ENCODE measurements at places on chromosomes 2 and 18. TPM values are rescaled to one million over a fixed set of nuclear protein-coding genes. Genes with fewer than 3 reads are reported as not detected.

Gene LTBP1
- total RNA-seq, result 17.4 TPM

Gene ZEB2
- total RNA-seq, result 83.2 TPM

DNA sequence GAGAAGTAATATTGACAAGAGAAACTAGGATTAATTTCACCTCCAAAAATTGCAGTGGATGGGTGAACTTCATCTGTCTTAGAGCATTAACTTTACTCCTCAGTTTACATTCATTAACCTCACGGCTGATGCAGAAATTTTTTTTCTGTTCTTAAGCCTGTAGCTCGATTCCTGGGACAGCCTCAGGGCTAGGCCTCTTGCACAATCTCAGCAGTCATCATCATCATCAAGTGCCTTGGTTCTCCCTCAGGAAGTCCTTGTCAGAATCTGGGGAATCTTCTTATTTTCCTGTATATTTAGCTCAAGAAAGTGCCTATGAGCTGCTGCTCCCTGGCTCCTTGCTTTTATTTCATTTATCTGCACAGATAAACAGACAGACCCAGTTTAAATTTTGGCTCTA lies 1272.2 kb upstream of the LRRTM1 start:
- DNase-seq, result no peak

GRCh38 chr18:37575646-37576045 lies 10.0 kb upstream of the CELF4 start:
- DNase-seq, result no peak

- DNase-seq, result peak; percentile 35
Observed at GRCh38 chr2:112588611-112589045, 4.2 kb downstream of the CHCHD5 start.

- no peak for DNase-seq
Observed at GRCh38 chr2:56444339-56444738, 260.5 kb downstream of the CCDC85A start.

GRCh38 chr2:99957332-99958133 lies 184.9 kb downstream of the AFF3 start:
- DNase-seq, result no peak

DNA sequence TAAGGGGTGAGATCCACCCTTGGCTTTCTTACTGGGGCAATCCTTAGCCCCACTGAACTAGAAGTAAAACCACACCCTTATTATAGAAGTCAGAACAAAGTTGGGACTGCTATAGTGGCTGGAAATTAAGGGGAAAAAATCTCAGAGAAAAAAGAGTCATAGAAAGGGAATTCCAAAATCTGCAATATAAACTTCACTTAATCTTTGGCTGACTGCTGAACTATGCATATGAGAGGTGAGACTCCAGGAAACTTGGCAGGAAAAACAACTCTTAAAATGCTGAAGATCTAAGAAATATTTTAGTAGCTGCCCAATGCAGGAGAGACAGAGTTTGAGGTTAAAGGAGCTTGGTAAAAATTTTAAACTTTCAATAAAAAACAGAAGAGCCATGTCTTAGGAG lies 201.8 kb upstream of the FN1 start:
- no peak for DNase-seq

- DNase-seq, result no peak
Observed at GRCh38 chr2:53033411-53033810, 734.2 kb upstream of the CHAC2 start.

Data from breast epithelium (tissue), 4 donors.